Naive thymus-derived CD8-positive, alpha-beta T cell (primary cell): ENCODE measurements at places on chromosomes 13 and 19.

- DNase-seq: no peak
Observed at GRCh38 chr13:58452123-58452623, 820.6 kb downstream of the PCDH17 start.

- DNase-seq: no peak
Observed at GRCh38 chr13:23751195-23751594, 138.0 kb downstream of the MIPEP start.

DNA sequence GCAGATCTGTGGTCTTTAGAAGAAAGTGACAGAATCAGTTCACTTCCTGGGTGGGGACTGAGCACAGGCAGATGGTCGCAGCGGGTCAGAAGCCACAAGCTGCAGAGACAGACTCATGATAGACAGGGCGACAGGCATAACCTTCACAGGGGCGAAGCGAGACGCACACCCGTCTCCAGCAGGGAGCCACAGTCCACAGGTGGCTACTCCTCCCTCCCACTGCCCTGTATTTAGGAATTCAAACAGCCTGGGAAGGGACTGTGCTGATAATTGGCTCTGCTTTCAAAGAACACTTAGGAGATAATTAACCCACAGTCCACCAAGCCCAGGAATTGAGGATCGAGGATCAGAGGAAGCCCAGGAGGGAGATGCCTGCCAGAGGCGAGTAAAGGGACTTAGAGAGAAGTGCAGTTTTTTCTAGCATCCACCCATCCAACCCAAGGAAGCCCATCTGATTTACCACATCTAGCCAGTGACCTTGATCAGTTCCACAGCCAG lies 23.2 kb downstream of the RFX2 start:
- peak; percentile 47 for DNase-seq

- no peak for DNase-seq
Observed at GRCh38 chr13:30581582-30581981, 36.1 kb upstream of the USPL1 start.

DNA sequence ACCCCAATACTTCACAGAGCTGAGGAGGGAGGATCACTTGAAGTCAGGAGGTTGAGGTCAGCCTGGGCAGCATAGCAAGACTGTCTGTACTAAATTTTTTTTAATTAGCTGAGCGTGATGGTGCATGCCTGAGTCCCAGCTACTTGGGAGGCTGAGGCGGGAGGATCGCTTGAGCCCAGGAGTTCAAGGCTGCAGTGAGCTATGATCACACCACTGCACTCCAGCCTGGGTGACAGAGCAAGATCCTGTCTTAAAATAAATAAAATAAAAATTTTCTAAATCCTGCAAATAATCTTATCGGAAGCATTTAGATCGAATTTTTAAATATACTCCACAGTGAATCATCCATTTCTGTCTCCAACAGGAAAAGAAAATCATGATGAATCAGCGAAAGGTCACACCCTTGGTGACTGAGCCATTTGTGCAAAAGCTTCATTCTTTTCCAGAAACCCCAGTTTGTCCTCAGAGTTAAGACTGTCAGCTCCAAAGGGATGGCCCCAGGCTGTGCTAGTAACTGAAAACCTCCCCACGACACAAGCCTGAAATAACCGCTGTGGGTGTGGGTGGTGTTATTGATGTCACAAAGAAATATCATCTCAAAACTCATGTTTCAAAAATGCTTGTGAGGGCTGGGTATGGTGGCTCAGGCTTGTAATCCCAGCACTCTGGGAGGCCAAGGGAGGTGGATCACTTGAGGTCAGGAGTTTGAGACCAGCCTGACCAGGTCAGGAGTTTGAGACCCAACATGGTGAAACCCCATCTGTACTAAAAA lies 167.6 kb downstream of the PTPRS start:
- no peak for DNase-seq

DNA sequence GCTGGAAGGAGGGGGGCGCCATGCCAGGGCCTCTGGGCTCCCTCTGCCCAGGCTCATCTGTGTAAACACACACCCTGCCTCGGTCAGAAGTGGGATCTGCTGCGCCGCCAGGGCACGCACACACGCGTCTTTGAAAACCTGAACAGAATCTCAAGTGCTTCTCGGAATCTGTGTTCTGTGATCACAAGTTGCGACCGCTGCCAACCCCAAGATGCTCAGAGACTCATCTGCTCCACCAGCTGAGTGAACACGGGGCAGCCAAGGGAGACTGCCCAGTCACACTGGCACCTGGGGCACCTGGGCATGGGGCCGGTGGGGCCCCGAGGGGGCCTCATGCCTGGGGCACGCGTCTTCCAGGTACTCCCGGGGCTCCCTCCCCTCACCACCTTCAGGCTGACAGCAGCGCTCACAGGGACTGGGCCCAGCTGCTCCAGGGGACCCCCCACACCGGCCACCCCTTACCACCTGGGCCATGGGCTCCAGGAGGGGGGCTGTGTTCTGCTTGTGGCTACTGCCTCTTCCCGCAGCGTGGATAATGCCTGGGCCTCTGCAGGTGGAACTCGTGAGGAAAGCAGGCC lies 59.0 kb downstream of the KLF2 start:
- DNase-seq: no peak

DNA sequence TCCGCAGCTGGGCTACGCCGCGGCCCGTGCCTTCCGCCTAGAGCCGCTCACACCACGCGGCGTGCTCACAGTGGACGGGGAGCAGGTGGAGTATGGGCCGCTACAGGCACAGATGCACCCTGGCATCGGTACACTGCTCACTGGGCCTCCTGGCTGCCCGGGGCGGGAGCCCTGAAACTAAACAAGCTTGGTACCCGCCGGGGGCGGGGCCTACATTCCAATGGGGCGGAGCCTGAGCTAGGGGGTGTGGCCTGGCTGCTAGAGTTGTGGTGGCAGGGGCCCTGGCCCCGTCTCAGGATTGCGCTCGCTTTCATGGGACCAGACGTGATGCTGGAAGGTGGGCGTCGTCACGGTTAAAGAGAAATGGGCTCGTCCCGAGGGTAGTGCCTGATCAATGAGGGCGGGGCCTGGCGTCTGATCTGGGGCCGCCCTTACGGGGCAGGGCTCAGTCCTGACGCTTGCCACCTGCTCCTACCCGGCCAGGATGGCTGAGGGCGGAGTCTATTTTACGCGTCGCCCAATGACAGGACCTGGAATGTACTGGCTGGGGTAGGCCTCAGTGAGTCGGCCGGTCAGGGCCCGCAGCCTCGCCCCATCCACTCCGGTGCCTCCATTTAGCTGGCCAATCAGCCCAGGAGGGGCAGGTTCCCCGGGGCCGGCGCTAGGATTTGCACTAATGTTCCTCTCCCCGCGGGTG lies 7.4 kb downstream of the DBP start:
- DNase-seq: no peak

DNA sequence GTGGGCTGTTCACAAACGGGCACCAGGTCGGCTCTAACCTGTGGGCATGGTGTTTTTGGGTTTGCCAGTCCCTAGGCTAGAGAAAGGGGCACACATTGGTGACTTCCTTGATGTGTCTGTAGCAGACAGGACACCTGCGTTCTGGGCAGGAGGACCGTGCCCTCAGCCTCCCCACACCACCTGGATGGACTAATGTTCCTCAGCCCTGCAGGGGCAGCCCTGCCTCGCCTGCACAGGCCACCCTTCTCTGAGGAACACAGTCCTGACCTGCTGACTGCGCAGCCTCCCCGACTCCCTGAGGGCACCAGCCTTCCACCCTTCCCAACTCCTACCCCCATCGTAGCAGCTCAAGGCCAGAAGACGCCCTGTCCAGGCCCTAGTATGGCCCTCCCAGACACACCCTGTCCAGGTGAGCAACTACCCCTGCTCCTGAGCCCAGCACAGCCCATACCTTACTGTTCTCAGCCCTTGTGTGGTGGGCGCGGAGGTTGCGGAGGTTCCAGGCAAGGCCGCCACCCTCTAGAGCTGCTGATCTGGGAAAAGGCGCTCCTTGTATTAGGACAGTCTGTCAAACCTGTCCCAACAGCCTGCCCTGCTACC lies 55.7 kb downstream of the GGACT start:
- no peak for DNase-seq

- DNase-seq: peak; percentile 80
Observed at GRCh38 chr13:29935309-29935981, 85.0 kb upstream of the UBL3 start.

- no peak for DNase-seq
Observed at GRCh38 chr13:23583491-23583890, 13.3 kb downstream of the TNFRSF19 start.

DNA sequence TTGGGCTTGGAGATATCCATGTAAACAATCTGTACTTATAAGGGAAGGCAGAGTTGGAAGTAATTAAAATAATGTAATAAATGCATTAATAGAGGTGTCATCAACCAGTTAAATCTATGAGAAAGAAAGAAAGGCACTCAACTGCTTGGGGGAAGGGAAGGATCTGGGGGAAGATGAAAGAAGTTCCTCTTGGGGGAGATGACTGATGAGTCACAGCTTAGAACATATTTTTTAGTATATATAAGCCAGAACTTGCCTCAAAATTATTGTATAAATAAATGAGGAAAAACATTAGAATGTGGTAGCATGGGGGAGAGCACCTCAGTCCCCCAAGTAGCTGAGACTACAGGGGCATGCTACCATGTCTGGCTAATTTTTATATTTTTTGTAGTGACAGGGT lies 205.8 kb downstream of the GGACT start:
- DNase-seq: no peak

DNA sequence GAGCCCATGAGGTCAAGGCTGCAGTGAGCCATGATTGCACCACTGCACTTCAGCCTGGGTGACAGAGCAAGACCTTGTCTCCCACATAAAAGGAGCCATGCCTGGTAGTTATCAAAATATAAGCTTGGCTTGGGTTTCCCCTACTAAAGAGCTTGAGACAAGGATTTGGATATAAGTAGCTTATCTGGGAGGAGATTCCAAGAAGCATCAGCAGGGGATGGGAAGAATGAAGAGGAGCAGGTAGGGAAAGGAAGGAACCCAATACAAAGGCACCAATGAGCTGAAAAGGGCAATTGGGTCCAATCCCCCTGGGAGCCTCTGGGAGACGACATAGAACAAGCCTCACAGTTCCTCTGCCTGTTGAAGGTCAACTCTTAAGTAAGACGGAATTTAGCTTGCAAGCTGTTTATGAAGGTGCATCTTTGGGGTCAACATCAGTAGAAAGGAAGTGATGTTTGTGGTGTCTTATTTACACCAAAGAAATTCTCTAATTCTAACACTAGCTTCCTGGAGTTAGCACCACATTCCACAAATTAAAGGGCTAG lies 7.4 kb upstream of the CLEC4G start:
- no peak for DNase-seq

- DNase-seq: no peak
Observed at GRCh38 chr19:18392417-18392816, 5.0 kb downstream of the LRRC25 start.

GRCh38 chr13:52359534-52359933 lies 46.4 kb downstream of the THSD1 start:
- no peak for DNase-seq

- DNase-seq: no peak
Observed at GRCh38 chr19:45258862-45259261, 7.8 kb downstream of the MARK4 start.

- DNase-seq: peak; percentile 73
Observed at GRCh38 chr19:41821003-41821735, 23.3 kb downstream of the LYPD4 start.

DNA sequence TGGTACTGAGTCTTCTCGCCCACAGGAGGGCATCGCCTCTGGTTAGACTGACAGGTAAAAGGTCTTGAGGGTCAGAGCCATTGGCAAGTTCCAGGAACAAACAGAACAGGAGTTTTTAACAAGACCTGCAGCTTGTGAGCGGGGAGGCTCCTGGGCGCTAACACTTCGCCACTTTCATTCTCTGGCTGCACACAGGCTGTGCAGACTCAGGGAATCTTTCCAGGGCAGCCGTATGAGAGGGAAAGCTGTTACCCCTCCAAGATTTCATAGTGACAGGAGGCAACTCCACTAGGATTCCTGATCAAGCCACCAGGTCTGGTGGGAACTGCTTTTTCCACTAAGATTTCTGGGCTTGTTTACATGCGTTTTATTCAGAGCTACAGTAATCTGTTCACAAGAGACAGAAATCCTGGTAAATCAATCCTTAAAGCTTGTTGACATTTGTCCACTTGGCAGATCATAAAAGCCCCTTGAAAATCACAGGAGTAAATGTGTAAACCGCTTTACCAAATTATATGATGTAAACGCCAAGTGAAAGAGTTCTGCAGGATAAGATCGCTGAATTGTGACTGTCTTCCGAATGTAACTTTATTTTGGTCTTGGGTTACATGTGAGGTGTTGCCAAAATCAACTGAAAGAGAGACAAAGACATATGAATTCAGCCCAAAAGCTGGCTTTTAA lies 190.6 kb downstream of the MZT1 start:
- no peak for DNase-seq

DNA sequence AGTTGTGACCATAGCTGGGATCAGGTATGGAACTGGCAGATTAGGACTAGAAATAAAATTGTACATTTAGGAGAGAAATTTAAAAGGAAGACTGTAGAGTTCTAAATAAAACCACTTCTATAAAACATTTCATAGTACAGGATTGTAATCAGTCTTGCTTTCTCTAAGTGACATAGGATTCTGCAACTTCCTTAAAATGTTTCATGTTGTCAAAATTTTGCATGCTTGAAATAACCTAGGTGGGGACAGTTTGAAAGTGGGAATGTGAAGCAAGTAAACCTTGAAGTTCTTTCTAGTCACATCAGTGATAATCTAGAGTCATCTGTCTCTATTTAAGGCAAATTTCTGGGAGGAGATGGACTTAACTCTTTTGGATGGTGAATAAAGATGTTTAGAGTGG lies 6.7 kb downstream of the TM9SF2 start:
- no peak for DNase-seq

- no peak for DNase-seq
Observed at GRCh38 chr19:51520728-51521127, 10.7 kb downstream of the SIGLEC6 start.

GRCh38 chr19:49591731-49592485 lies 926 bp downstream of the PRR12 start:
- peak; percentile 46 for DNase-seq

GRCh38 chr19:47471733-47472457 lies at the start of gene SLC8A2:
Gene SLC8A2, minus strand, starts transcription at chr19:47471893. Its CDS starts 5,490 bp downstream, at chr19:47466403.
- DNase-seq: peak; percentile 85

GRCh38 chr13:99008577-99008976 lies 30.7 kb upstream of the DOCK9 start:
- DNase-seq: no peak

DNA sequence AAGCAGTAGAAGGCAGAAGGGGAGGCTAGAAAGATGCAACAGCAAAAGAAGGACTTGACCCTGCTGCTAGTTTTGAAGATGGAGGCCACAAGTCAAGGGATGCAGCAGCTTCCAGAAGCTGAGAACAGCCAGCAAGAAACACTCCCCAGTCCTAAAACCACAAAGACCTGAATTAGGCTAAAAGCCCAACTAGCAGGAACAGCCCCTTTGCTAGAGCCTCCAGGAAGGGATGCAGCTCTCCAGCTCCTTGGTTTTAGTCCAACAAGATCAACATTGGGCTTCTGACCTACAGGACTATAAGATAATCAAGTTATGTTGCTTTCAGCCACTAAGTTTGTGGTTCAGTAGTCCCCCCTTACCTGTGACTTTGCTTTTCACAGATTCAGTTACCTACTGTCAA lies 10.5 kb upstream of the LATS2 start:
- no peak for DNase-seq

GRCh38 chr19:29843180-29844051 lies 31.6 kb downstream of the CCNE1 start:
- DNase-seq: peak; percentile 11
